Stimulated activated CD4-positive, alpha-beta T cell treated with anti-CD3 and anti-CD28 coated beads, TNF-alpha, amount 100 ng/mL, for 1 hour (primary cell): ENCODE measurements at places on chromosomes 1 and 21.
A peak's percentile ranks its signal among the peaks of the same experiment; 100 is the strongest.

DNA sequence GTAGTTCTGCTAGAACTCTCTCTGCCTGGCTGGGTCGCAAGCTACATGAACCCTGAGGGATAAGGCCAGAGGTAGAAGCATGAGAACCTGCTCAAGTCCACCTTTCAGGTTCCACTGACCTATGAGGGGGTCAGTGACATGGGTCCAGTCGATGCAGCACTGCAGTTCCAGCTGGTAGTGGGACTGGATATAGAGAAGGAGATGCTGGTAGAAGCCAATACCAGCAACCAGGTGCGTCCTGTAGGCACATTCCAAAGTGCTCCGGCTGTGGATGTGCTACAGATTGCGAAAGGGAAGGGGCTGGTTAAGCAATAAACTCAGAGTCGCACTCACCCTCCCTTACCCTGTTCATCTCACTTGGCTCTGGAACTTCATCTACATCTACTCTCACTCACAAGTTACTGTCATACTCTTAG, 5.7 kb downstream of the SMG5 start:
- no peak for DNase-seq

- DNase-seq = no peak
Observed at GRCh38 chr1:1470626-1471388, 758 bp upstream of the ATAD3B start.

DNA sequence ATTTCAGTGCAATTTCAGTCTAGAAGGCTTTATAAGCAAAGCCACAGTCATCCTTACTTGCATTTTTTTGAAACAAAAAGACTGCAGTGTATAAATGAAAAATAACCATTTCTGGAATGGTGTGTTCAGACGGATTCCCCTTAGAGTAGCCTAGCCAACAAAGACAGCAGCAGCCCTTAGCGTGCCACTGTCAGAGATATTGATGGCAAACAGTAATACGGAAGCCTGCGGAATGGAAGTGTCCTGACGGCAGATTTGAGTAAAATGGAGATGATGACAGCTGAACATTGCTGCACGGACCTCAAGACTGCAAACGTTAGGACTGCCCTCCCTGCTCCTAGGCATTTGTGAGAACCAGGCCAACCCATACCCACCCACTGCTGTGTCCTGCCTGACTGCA, 54.7 kb downstream of the PDE9A start:
- DNase-seq = no peak

DNA sequence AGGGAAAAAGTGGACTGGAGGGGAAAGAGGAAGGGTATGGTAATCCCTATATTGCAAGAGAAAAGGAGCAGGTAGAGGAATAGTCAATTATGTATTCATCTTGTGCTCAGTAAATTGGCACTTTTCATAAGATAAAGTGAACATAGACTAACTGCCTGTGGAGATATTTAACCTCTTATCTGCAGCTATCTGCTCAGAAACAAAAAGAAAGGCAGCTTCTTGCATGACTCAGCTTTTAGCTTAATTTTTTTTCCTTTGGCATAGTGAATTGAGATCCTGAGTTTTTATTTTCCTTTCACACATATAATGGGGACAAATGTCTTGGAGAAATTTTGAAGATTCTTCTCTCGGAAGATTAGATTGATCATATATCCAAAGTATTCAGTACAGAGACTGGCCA, 127.6 kb upstream of the F3 start:
- no peak for DNase-seq

DNA sequence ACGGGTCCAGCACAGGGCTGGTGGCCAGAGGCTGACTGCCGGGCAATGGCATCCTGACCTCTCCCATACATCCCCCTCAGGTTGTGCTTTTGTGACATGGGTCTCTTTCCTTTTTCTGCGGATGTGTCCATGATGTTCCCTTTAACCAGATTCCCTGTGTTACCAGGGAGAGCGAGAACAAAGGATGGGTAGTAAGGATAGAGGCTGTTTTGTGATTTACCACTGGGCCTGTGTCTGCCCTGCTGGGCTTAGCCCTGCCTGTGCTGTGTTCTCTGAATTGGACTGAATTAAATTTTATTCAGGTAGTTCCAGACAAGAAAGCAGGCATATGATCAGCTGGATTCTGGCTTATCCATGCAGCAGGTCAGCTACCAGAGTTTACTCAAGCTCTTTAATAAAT, 301.6 kb downstream of the RWDD3 start:
- no peak for DNase-seq

DNA sequence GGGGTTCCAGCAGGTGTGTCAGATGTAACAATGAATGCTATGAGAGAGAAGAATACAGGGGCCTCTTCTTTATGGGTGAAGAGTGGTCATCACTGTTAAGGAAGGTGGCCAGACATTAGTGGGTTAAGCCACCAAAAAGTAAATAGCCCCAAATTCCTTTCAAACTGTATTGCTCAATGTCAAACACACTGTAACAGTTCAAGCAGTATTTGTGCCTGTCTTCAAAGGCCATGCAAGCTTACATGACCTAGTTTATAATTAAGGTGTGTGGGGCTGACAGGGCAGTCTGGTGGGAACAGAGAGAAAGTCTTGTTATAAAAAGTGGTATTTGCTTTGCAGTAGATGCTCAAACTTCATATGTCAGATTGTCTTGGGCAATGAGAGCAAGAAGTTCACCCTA, 18.5 kb downstream of the CHIT1 start:
- no peak for DNase-seq

DNA sequence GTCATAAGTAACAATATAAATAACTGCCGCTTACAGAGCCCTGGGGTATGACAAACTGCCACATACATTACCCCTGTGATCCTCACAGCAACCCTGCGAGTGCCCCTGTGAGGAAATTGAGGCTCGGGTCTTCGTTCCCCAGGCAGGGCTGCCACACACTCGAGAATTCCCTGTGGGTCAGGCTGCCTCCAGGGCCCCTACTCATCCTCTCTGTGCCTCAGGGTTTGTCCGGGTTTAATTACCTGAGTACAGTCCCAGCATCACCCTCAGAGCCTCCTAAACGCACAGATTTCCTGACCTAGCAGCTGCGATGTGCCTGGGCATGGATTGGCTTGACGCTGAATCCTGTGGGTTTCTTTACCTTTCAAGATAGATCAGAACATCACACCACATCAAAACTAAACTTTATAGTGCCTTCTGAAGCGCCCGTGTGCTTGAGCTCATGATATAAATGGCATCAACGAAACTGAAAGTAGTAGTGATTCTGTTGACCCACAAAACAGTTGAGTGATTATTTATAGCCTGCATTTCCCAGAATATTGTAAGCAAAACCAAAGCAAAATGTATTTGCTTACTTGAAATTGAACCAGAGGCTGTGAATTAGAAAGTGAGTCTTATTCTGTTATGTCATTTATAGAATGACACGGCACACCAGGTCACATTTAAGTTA, 14.0 kb downstream of the SLC37A1 start:
- DNase-seq = peak; percentile 8

GRCh38 chr1:30051777-30052176, 671.6 kb downstream of the MATN1 start:
- DNase-seq = no peak

GRCh38 chr1:203327684-203328457, 22.6 kb downstream of the BTG2 start:
- DNase-seq = peak; percentile 40

DNA sequence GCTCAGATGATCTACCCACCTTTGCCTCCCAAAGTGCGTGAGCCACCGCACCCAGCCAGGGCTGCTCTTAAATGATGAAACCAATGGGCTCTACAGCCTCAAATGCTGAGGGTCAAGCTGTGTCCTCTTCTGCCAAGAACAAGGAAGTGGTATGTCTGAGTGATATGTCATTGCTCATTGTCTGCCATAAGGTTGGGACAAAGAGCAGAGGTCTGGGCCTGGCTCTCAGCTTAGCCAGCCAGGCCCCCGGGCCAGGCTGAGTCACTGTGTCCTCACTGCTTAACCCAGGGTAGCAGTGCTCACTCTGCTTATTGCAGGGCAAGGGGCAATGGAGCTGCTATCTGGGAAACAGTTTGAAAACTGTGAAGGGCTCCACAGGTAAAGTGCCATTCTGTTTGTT, 8.3 kb upstream of the ETS2 start:
- DNase-seq = no peak

GRCh38 chr1:46132529-46133180, at the start of gene PIK3R3:
Gene PIK3R3 (minus strand): TSS chr1:46132629. CDS start chr1:46131952, 677 bp downstream.
- DNase-seq = peak; percentile 71

GRCh38 chr1:208604295-208604694, 360.1 kb upstream of the PLXNA2 start:
- no peak for DNase-seq

- no peak for DNase-seq
Observed at GRCh38 chr1:53546409-53547155, 87.4 kb downstream of the DMRTB1 start.

DNA sequence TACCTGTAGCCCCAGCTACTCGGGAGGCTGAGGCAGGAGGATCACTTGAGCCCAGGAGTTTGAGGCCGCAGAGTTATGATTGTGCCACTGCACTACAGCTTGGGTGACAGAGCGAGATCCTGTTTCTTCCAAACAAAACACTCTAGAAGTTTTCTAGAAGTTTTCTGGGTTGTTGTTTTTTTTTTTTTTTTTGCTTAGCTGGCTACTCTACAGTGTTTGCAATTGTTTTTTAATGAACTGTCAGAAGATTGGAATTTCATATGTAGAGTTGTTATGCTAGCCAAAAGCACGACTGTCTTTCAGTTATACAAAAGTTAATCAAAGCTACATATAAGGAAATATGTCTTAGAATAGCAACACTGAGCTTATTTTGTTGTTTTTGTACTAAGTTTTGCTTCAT, 30.9 kb upstream of the NEXN start:
- no peak for DNase-seq

GRCh38 chr1:20124456-20125057, 5.2 kb upstream of the PLA2G2D start:
- no peak for DNase-seq

GRCh38 chr1:48084826-48085225, 87.6 kb upstream of the TRABD2B start:
- DNase-seq = no peak

- no peak for DNase-seq
Observed at GRCh38 chr1:158324395-158324794, 6.9 kb downstream of the CD1B start.

DNA sequence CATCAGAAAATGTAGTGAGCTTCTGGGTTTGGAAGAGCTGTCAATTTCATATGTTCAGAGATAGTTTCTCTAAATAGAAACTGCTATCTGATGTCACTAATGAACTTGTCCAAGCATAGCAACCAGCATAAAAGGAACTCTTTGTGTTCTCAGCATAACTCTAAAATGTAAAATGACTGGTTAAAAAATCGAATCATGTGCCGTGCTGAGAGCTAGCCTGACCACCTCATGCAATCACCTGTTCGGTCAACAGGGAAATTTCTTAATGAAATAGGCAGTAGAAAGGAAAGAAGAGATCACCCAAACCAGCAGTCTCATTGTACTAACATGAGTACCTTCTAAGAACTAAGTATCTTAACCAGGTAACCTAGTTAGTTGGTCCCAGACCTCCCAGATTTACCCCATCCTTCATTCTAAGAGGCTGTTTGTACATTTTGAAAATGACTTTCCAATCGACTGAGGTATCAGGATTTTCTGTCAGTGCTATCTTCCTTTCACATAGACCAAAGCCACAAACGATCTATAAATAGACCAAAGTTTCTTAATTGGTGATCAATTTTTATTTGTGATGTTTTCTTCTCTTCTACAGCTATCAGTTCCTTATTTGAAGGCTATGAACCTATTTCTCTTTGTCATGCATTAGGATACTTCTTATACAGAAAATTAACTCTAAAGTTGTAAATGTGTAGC, 147.3 kb downstream of the TLR5 start:
- DNase-seq = no peak

DNA sequence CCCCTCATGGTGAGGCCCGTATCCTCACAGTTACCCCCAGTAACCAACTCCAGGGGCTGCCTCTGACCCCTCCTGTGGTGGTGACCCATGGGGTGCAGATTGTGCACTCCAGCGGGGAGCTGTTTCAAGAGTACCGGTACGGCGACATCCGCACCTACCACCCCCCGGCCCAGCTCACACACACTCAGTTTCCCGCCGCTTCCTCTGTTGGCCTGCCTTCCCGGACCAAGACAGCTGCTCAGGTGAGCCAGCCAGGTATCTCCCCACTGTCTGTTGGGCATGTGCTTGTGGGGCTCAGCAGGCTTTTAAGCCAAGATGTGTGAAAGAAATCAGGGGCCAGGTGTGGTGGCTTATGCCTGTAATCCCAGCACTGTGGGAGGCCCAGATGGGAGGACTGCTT, 39.9 kb downstream of the ZBTB17 start:
- DNase-seq = no peak

DNA sequence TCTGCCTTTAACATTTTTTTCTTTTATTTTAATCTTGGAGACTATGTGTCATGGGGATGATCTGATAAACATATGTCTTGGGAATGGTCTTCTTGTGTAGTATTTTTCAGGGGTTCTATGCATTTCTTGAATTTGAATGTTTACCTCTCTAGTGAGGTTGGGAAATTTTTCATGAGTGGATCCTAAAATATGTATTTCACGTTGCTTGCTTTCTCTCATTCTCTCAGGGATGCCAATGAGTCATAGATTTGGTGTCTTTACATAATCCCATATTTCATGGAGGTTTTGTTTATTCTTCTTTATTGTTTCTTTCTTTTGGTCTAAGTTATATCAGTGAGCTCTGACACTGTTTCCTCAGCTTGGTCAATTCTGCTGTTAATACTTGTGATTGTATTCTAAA, 1237.2 kb downstream of the PLA2G4A start:
- no peak for DNase-seq

GRCh38 chr1:165849353-165850133, 22.1 kb downstream of the UCK2 start:
- DNase-seq = no peak

DNA sequence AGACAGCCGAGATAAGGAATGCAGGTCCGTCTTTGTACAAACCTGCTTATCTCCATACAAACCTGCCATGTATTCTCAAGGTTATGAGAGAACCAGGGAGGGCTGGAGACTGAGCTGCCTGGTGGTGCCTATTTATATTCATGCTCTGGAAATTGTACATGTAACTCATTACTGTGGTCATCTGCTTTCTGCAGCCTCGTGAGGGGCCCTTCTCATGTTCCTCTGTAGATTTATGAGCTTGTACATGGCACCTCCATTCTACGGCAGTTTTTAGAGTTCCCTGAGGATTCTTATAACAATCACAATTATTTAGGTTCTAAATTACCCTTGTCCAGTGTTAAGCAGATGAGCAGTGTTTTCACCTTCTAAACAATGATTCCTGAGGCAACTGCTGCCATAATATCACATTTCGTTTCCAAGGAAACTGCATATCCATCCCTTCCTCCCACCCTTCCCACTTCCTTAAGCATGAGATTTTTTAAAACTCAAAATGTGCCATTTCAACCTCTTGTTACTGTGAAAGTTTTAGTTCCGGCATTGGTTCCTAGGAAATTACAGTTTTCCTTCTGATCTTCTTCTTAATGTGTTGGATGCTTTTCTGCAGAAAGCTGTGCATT, 112.1 kb downstream of the ST6GALNAC3 start:
- DNase-seq = no peak

GRCh38 chr1:58459911-58460310, 86.6 kb downstream of the OMA1 start:
- DNase-seq = no peak

DNA sequence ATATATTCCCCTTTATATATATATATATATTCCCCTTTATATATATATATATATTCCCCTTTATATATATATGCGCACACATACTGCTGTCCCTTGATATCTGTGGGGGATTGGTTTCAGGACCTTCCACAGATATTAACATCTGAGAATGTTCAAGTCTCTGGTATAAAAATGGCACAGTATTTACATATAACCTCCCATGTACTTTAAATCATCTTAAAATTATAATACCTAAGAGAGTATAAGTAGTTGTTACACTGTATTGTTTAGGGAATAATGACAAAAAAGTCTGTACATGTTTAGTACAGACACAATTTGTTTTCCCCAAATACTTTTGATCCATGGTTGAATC, 45.8 kb downstream of the NR5A2 start:
- no peak for DNase-seq
